ENCODE measurements at places on chromosomes 2 and 18.

- no peak for DNase-seq
Observed at GRCh38 chr2:66547118-66547517, 112.2 kb downstream of the MEIS1 start.

- DNase-seq: no peak
Observed at GRCh38 chr2:111035830-111036441, 84.8 kb upstream of the BCL2L11 start.

- DNase-seq: no peak
Observed at GRCh38 chr2:217740756-217741155, 262.0 kb downstream of the TNS1 start.

DNA sequence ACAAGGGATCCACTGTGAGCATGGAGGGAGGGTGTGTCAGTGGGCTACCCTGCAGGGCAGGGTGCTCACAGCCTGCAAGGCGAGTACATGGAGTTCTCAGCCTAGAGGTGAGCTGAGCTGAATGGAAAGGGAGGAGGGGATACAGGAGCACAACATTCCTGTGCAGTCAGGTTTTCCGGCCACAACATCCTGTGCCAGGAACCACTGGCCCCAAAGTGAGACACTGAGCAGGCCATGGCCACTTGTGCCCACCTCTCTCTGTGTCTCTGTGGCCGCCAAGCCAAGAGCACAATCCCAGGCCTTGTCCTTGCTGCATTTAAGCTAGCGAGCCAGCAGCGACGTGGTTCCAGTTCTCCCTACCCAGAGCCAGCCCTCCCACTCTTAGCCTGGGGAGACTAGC lies 6.1 kb downstream of the DOK1 start:
- no peak for DNase-seq

DNA sequence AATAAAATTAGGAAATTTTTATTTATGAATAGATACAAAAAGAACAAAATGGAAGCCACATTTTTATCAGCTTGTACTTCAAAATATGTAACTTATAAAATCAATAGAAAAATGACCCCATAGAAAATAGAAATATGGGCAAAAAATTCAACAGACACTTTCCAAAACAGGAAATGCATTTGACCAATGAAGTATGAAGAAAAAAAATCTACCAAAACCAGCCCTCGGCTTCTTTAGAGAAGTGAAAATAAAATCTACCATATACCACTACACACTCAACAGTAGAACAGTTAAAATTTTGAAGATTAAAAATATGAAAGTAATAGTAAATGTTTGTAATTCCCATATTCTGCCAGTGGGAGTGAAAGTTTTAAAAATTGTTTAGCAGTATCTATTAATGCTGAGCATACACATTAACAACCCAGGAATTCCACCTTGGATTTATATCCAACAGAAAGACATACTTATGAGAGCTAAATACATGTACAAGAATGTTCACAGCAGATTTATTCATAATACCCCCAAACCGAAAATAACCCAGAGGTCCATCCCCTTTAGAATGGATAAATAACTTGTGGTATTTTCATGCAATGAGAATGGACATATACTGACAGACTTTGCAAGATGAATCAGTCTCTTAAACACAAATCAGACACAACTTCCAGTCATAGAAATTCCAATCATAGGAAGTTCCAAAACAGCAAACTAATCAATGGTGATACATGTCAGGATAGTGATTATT lies 318.0 kb downstream of the FIGN start:
- DNase-seq: no peak

DNA sequence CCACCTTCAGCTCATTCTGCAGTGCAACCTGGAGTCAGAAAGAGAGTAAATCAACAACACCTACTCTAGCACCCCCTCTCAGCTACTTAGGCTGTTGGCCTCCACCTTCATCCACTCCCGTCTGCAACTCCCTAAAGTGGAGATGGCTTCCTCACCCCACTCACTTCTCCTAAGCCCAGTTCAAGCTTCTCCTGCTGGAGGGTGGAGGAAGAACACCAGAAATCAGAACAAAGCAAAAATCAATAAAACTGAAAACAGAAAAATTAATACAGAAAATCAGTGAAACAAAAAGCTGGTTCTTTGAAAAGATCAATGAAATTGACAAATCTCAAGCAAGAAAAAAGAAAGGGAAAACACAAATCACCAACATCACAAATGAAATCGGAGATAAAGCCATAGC lies 191.7 kb downstream of the ANAPC1 start:
- DNase-seq: no peak

DNA sequence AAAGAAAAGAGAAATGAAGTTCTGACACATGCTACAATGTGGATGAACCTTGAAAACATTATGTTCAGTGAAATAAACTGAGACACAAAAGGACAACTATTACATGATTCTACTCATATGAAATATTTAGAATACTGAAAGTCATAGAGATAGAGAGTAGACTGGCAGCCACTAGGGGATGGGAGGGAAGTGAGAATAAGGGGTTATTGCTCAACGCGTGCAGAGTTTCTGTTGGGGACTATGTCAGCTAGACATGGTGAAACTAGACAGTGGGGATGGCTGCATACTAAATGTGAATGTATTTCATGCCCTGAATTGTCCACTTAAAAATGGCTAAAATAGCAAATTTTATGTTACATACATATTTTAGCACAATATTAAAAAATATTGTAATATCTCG lies 108.7 kb upstream of the ATL2 start:
- DNase-seq: no peak

DNA sequence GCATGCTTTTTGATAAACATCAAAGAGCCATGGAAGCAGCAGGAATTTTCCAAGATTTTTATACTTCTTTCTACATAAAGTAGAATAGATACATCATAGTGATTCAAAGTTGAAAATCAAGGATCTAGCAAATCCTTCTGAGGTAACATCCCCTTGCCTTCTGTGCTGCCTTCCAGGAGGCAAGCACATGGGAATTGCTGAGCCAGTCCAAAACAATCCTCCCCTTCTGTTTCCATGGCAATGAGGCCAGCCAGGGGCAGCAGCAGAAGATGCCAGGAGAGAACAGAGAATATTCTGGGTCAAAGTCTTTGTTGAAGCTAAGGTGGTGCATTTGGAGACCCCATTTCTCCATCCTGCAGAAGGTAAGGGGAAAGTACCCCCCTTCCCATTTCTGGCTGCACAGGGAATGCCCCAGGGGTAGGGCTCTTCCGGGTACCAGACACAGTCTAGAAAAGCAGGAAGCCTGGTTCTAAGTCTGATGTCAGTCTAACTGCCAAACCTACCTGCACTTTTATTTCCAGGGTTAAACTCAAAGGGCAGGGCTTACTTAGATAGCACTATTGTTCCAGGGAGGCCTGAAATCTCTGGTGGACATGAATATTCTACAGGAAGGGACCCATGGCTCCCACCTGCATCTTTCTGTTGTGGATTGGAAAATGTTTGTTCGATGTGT lies 22.1 kb downstream of the CENPA start:
- peak; percentile 40 for DNase-seq

GRCh38 chr2:71668326-71669057 lies 215.1 kb downstream of the DYSF start:
- no peak for DNase-seq

DNA sequence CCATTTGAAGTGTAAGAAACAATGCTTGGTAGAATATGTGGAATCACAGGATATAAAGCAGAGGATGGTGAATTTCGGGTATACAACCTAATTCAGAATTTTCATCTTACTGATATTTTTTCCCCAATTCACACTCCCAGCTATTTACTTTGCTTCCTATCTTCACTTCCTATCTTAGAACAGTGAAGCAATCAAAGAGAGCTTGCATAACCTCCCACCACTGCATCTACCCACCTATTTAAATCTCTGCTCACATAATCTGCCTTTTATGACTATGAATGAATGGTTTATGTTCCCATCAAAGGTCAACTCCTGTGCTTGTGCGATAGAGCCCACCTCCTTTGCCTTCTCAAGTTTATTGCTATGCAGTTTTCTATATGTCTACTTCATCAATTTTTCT lies 3.3 kb downstream of the RMDN2 start:
- DNase-seq: no peak

DNA sequence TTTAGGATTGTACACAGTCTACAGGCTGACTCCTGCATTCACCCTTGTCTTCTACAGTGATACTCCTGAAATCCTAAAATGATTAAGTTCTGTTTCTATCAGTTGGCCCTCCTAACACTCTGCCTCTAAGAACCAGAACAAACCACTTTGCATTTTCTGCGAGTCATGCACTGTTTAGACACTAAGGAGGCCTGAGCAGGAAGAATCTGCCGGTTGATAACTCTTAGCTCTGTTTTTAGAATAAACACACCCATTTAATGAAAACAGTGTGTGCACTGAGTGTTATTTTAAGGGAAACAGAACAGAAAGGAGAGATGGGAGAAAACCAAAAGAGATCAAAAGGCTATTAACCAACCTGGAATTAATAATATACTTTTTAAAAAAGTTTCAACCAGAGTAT lies 22.9 kb upstream of the SSB start:
- DNase-seq: no peak

- DNase-seq: no peak
Observed at GRCh38 chr2:43127208-43127940, 99.0 kb downstream of the ZFP36L2 start.

- no peak for DNase-seq
Observed at GRCh38 chr2:64052463-64053241, 33.4 kb upstream of the VPS54 start.

GRCh38 chr2:85511008-85511811 lies 27.8 kb upstream of the MAT2A start:
- DNase-seq: no peak

GRCh38 chr18:50807176-50807575 lies 12.6 kb downstream of the MRO start:
- DNase-seq: no peak

GRCh38 chr2:224894356-224894755 lies 147.9 kb downstream of the DOCK10 start:
- DNase-seq: no peak

DNA sequence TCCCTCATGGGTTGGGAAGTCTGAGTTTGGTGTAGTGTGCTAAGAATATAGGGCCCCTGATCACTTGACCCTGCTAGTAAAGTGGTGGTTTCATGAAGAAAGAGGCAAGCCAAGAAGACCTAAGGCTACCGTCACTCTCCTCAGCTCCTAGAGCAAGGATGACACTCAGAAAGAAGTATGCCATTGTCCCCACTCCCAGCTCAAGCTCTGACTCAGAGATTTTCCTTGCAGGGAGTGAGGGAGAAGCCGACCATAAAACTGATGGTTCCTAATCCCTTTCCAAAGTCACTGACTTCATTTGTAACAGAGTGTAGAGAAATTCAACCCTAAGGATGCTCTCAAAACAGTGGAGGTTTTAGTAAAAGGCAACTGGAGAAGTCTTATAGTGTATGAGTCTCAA lies 80.9 kb downstream of the ICA1L start:
- DNase-seq: no peak

DNA sequence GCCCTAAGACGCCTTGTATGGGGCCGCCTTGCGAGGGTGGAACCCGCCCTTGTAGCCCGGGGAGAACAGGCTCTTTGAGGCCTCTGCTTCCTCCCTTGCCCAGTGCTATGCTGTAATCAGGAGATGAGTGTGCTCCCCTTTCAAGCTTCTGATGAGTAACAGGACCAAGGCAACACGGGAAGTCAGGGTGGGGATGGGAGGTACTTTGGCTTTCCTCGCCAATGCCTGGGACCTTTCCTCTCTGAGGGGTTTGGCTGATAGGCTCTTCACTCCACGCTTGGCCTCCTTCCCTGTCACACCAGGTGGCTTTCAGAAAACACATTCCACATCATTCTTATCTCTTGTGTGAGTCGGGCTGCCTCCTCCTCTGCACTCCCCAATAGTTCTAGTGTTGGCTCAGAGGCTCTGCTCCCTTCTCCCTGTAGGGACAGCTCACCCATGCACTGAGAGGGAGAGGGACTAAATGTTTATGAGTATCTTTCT lies 223.7 kb upstream of the TRIB2 start:
- DNase-seq: no peak

DNA sequence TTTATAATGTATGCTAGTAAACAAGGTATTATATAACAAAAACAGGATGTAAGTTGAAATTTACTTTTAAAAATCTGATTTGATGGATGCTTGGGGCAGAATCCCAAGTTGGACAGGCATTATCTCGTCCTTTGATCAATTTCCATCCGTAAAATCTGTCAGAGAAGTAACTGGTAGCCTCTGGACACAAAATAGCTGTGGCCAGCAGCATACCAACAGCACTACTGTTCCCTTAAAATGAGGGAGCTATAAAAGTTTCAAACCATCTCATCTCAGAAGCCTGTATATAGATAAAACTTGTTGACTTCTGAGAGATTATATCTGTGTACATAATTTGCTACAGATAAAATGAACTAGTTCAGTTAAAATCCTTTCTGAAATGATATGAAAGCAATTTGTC lies 14.7 kb upstream of the METAP1D start:
- DNase-seq: no peak

DNA sequence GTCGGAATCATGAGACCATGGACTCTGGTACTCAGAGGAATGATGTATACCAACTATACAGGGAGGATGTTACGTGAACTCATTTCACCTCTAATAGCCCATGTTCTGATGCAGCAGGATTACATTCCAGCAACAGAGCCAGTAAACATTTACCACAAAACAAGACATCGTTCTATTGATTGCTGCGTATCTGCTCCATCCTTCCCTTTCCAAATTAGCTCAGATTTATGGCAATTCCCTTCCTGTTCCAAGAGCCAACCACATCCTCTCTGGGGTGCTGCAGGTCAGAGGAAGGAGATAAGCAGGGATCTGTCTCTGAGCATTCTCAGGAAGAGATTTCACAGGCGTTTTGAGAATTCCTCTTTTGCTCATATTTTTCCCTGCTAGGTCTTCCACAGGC lies 98.3 kb downstream of the KLF7 start:
- no peak for DNase-seq

DNA sequence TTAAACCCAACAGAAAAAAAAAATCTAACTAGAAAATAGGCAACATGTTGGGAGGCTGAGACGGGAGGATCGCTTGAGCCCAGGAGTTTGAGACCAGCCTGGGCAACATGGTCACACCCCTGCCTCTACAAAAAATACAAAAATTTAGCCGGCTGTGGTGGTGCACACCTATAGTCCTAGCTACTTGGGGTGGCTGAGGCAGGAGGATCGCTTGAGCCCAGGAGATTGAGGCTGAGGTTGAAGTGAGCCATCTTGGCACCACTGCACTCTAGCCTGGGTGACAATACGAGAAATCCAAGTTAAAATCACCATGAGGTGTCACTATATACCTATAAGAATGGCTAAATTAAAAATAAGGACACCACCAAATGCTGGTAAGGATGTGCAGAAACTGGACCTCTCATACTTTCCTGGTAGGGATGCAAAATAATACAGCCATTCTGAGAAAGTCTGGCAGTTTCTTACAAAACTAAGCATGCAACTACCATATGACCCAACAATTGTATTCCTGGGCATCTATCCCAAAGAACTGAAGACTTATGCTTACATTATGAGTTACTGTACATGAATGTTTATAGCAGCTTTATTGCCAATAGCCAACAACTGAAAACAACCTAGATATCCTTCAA lies 2.2 kb downstream of the SEPTIN10 start:
- DNase-seq: no peak
